ENCODE measurements at places on chromosomes 5 and 9.

DNA sequence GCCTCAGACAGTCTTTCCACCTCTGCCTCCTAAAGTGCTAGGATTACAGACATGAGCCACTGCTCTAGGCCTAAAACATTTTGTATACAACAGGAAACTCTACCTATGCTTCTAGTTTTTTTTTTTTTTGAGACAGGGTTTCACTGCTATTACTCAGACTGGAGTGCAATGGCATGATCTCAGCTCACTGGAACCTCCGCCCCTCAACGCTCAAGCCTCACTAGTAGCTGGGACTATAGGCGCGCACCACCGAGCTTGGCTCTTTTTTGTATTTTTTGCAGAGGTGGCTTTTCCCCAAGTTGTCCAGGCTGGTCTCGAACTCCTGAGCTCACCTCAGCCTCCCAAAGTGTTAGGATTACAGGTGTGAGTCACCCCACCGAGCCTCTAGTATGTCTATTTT lies 5.4 kb downstream of the HSPA9 start:
- DNase-seq, result no peak

- no peak for DNase-seq
These were observed 21.9 kb downstream of the TTC1 start for GRCh38 chr5:160030631-160031377.

- DNase-seq, result no peak
These were observed 91.5 kb upstream of the NFIL3 start for GRCh38 chr9:91515074-91515687.

- DNase-seq, result no peak
These were observed 117.8 kb downstream of the CCDC192 start for GRCh38 chr5:127820910-127821553.

GRCh38 chr5:36635721-36636390 lies 29.4 kb downstream of the SLC1A3 start:
- DNase-seq, result no peak
